IMR-90 (cell line): ENCODE measurements at places on chromosomes 1 and 21. TPM values are rescaled to one million over a fixed set of nuclear protein-coding genes. Genes with fewer than 3 reads are reported as not detected.

The CYP4A11 gene
- not detected in 2 replicates for total RNA-seq

The TESK2 gene
- total RNA-seq: 0.83 and 0.90 TPM in 2 replicates

The CD1C gene
- total RNA-seq: not detected in 2 replicates

The ZBTB17 gene
- 26.3 and 29.7 TPM in 2 replicates for total RNA-seq

The LRRC38 gene
- not detected in 2 replicates for total RNA-seq

The MAP3K6 gene
- 4.8 and 5.3 TPM in 2 replicates for total RNA-seq

The DMBX1 gene
- total RNA-seq: not detected in 2 replicates

The GPX7 gene
- 3.1 and 3.4 TPM in 2 replicates for total RNA-seq

The RER1 gene
- 47.1 and 51.7 TPM in 2 replicates for total RNA-seq

The ST3GAL3 gene
- 10.3 and 12.0 TPM in 2 replicates for total RNA-seq

The ALPL gene
- total RNA-seq: 0.54 and 0.56 TPM in 2 replicates

The HSD3B2 gene
- total RNA-seq: not detected in 2 replicates

DNA sequence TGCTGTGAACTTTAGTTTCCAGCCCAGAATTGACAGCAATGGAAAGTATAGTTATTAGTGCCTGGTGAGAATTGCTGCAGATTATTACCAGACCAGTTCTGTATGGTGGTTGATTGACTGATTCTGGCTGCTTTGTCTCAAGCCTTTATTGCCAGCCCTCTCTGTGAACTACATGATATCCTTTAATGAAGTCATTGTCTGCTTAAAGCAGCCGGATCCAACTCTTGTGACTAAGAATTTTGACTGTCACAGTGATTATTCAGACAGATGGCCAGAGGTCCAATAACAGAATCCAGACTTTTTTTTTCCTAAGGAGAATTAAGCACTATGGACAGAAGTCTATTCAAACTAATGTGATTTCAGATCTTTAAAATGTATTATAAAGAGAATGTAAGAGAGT lies 1548.6 kb upstream of the B3GALT2 start:
- no peak overlapping the region for H3K4me3 ChIP-seq

- H3K27ac ChIP-seq: no peak within 1 kb of the TSS
- DNase-seq: no peak
- H3K4me3 ChIP-seq: no peak within 1 kb of the TSS
- H3K27me3 ChIP-seq: peaks cover 29% of the 10 kb centered on the region
- H3K4me1 ChIP-seq: no peaks in the 10 kb centered on the region
These were observed at the start of gene FAM151A for GRCh38 chr1:54623216-54624007. Gene FAM151A (minus strand): TSS chr1:54623525. CDS start chr1:54623395, 130 bp downstream.

DNA sequence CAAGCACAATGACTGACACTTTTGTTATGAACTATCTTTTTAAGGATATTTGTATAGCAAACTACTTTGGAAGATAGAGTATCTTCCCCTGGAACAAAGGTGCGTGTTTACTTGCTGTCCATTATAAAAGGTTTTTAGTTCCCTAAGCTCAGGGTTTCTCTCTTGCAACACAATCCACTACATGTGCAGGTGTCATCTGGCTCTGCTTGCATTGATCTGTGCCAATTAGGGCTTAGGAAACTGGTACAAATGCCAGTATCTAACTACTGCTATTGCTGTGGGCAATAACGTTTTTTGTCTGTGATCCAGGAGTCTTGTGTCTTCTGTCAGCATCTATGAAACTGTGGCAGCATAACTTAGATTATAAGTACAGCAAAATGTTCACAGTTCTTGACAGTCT lies 68.3 kb upstream of the ABCD3 start:
- no peaks in the 10 kb centered on the region for H3K4me1 ChIP-seq
- no peak overlapping the region for H3K27ac ChIP-seq
- no peak overlapping the region for H3K4me3 ChIP-seq
- peaks cover 33% of the 10 kb centered on the region for H3K27me3 ChIP-seq
- no peaks in the 10 kb centered on the region for H3K36me3 ChIP-seq

- H3K36me3 ChIP-seq: no peaks in the 10 kb centered on the region
- H3K4me1 ChIP-seq: no peaks in the 10 kb centered on the region
- H3K27me3 ChIP-seq: no peaks in the 10 kb centered on the region
- H3K4me3 ChIP-seq: no peak overlapping the region
- H3K27ac ChIP-seq: no peak overlapping the region
These were observed 46.5 kb downstream of the PRDM16 start for GRCh38 chr1:3115275-3116149.

DNA sequence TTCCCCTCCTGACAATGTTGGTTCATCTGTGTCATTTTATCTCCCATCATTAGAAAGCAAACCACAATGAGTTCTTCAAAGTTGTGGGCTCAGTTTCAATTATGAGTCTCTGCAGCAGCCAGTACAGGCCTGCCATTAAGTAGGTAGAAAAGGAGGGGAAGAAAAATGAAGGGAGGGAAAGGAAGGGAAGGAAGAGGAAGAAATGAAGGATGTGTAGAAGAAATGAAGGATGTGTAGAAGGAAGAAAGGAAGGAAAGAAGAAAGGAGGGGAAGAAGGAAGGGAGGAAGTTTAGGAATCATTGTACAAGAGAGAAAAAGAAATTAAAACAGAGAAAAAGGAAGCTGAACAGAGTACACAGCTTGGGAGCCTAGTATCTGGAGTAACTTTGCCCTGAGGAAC lies 498.3 kb upstream of the DAB1 start:
- H3K27me3 ChIP-seq: no peaks in the 10 kb centered on the region
- no peaks in the 10 kb centered on the region for H3K36me3 ChIP-seq
- DNase-seq: no peak
- H3K4me1 ChIP-seq: no peaks in the 10 kb centered on the region
- H3K4me3 ChIP-seq: no peak overlapping the region

GRCh38 chr1:55962472-55962871 lies 616.9 kb downstream of the PLPP3 start:
- H3K36me3 ChIP-seq: no peaks in the 10 kb centered on the region
- no peak for DNase-seq
- no peak overlapping the region for H3K4me3 ChIP-seq
- H3K4me1 ChIP-seq: no peaks in the 10 kb centered on the region
- no peak overlapping the region for H3K27ac ChIP-seq

DNA sequence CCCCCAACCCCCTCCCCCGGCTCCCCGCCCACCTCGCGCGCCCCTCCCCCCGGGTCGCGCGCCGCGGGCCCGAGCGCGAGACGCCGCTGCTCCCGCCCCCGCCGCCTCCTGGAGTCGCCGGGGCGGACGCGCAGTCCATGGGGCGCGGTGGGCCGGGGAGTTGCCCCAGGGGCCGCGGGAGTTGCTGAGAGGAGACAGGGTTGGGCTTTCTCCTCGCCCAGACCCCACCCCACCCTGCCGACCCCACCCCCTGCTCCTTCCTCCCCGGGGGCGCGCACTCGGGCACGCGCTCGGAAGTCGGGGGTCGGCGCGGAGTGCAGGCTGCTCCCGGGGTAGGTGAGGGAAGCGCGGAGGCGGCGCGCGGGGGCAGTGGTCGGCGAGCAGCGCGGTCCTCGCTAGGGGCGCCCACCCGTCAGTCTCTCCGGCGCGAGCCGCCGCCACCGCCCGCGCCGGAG lies at the start of gene LAMC1:
LAMC1 (plus strand) TSS at position 275 of the 455 bp plus-strand sequence. CDS start 297 bp downstream, outside the sequence.
- H3K4me3 ChIP-seq: peak within 1 kb of the TSS; percentile 84
- no peaks in the 10 kb centered on the region for H3K36me3 ChIP-seq
- peak; percentile 80 for DNase-seq
- peak within 1 kb of the TSS; percentile 84 for H3K27ac ChIP-seq
- peaks cover 4% of the 10 kb centered on the region for H3K4me1 ChIP-seq
- no peaks in the 10 kb centered on the region for H3K27me3 ChIP-seq

DNA sequence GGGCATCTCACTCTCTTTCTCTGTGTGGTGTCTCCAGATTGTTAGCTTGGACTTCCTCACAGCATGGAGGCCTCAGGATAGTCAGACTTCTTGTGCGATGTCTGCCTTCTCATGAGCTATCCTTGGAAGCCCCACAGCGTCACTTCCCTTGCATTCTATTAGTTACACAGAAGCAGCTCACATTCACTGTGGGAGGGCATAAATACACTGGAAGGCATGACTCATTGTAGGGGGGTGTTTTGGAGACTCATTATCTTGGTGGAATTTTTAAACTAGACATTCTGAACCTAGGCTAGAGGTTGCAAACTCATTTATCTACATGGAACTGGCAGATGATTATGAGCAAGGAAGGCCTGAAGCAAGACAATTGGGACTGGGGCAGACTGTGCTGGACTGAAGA lies 21.4 kb upstream of the FASLG start:
- no peak overlapping the region for H3K4me3 ChIP-seq
- peak; percentile 94 for DNase-seq
- H3K27ac ChIP-seq: peak overlapping the region; percentile 12; the same call in 1 of the 2 replicates
- H3K27me3 ChIP-seq: no peaks in the 10 kb centered on the region

GRCh38 chr21:45797338-45797737 lies 153.8 kb downstream of the PCBP3 start:
- no peak for DNase-seq
- peaks cover 4% of the 10 kb centered on the region; the same call in 1 of the 2 replicates for H3K27me3 ChIP-seq
- no peak overlapping the region for H3K4me3 ChIP-seq
- H3K4me1 ChIP-seq: no peaks in the 10 kb centered on the region
- H3K36me3 ChIP-seq: no peaks in the 10 kb centered on the region

GRCh38 chr1:88058205-88058604 lies 625.9 kb upstream of the PKN2 start:
- no peak for DNase-seq
- no peak overlapping the region for H3K27ac ChIP-seq
- H3K36me3 ChIP-seq: no peaks in the 10 kb centered on the region
- no peak overlapping the region for H3K4me3 ChIP-seq
- no peaks in the 10 kb centered on the region for H3K27me3 ChIP-seq

DNA sequence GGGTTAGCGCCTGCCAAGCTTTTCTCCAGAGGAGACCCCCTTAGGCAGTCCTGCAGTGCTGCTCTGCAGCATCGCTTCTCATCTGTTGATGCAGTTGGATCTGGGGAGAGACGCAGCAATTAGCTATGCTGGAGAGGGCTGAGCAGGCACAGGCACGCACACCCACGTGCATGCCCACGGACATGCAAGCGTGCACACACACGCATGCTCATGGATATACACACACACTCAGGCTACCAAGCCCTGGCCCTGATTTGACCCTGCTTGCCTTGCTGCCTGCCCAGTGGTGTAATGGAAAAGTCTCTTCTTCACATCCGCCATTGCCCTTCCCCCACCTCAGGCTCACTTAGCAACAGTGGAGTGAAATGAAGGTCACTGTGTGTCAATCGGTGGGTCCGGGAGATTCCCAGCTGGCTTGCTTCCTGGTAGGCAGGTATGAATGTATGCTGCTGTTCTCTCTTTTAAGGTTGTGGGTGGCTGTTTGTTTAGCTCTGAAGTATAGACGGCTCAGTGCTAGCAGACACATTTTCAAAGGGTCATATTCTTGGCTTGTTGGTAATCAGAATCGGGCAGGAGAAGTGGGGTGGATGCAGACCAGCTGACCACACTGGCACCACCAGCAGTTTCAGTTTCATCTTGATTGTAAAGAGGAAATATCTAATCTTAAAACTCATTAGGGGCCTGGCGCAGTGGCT lies 9.5 kb downstream of the ATP1B1 start:
- H3K4me3 ChIP-seq: no peak overlapping the region
- H3K36me3 ChIP-seq: peaks cover 4% of the 10 kb centered on the region; the same call in 1 of the 2 replicates
- peak; percentile 48 for DNase-seq
- peaks cover 39% of the 10 kb centered on the region for H3K4me1 ChIP-seq
- H3K27ac ChIP-seq: peak overlapping the region; percentile 2
- H3K27me3 ChIP-seq: no peaks in the 10 kb centered on the region

- peak; percentile 10 for DNase-seq
- H3K36me3 ChIP-seq: no peaks in the 10 kb centered on the region
- H3K4me1 ChIP-seq: no peaks in the 10 kb centered on the region
- H3K27ac ChIP-seq: no peak overlapping the region
- no peak overlapping the region for H3K4me3 ChIP-seq
These were observed 23.1 kb upstream of the MCOLN2 start for GRCh38 chr1:85019994-85020393.

DNA sequence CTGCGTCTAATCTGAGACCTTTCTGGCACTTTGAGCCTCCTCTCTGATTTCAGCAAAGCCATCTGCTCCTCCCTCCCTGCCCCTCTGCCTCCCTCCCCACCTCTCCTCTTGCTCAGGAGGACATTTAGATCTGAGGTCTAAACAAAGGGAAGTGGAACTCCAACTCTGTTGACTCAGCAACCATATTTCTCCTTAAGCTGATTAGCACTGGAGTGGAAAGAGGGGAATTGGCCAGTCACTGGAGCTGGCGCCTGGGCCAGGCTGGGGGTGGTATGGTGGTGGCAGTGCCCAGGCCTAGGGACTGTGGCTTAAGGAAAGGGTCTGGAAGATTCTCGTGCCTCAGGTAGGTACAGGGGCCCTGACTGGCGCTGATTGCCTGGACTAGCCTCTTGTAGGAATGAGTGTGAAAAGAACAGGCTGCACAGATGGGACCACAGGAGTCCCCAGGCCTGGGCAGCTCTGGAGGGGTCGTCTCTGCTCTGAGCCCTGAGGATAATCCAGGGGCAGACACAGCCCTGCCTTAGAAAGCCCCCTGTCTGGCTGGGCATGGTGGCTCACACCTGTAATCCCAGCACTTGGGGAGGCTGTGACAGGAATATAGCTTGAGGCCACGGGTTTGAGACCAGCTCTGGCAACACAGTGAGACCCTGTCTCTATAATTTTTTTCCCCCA lies 11.9 kb downstream of the SH2D2A start:
- H3K4me3 ChIP-seq: no peak overlapping the region
- H3K36me3 ChIP-seq: peaks cover 19% of the 10 kb centered on the region
- H3K27ac ChIP-seq: no peak overlapping the region
- peaks cover 16% of the 10 kb centered on the region; the same call in 1 of the 2 replicates for H3K27me3 ChIP-seq
- DNase-seq: peak; percentile 51
- H3K4me1 ChIP-seq: peaks cover 11% of the 10 kb centered on the region; the same call in 1 of the 2 replicates

- H3K27ac ChIP-seq: no peak overlapping the region
- no peaks in the 10 kb centered on the region for H3K36me3 ChIP-seq
- no peak for DNase-seq
- H3K4me1 ChIP-seq: no peaks in the 10 kb centered on the region
- no peak overlapping the region for H3K4me3 ChIP-seq
- H3K27me3 ChIP-seq: peaks cover 42% of the 10 kb centered on the region
These were observed 119.8 kb downstream of the RNF220 start for GRCh38 chr1:44524655-44525500.

GRCh38 chr1:23084880-23085279 lies 65.6 kb downstream of the KDM1A start:
- H3K4me3 ChIP-seq: no peak overlapping the region
- peaks cover 73% of the 10 kb centered on the region for H3K36me3 ChIP-seq
- no peaks in the 10 kb centered on the region for H3K4me1 ChIP-seq
- no peaks in the 10 kb centered on the region for H3K27me3 ChIP-seq
- no peak for DNase-seq
- H3K27ac ChIP-seq: no peak overlapping the region
